Stimulated activated CD4-positive, alpha-beta T cell treated with anti-CD3 and anti-CD28 coated beads, Interleukin-15, amount 100 ng/mL, for 1 hour (primary cell): ENCODE measurements at places on chromosomes 1 and 21.

DNA sequence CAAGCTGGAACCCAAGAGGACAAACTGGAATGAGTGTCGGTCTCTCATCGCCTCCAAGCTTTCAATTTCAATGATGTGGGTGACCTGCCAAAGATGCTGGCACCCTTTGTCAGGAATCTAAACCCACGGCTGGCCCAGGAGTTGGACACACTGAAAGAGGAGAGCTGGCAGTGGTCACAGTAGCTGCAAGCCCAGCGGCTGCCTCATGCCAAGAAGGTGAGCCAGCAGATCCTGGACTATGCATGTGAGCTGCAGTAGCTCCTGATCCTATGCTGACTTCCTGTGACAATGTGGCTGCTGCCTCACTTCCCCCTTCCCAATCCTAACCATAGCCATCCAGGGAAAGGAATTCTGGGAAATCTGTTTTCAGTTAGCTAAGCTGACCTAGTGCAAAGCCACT lies 117.0 kb upstream of the VAV3 start:
- no peak for DNase-seq

DNA sequence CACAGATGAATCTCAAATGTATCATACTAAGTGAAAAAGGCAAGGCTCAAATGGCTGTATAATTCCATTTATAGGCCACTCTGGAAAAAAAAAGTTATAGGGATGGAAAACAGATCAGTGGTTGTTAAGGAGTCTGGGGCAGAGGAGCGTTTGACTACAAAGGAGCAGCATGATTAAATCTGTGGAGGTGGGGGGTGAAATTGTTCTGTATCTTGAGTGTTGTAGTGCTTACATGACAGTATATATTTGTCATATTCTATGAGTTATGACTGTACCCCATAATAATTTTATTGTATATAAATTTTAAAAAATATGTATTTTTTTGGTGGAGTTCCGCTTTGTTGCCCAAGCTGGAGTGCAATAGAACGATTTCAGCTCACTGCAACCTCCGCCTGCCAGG lies 10.3 kb downstream of the TAF12 start:
- DNase-seq: no peak

GRCh38 chr1:201346337-201346939 lies 31.0 kb downstream of the TNNT2 start:
- DNase-seq: no peak

- DNase-seq: no peak
Measured at GRCh38 chr1:108897865-108898720, 21.3 kb downstream of the GPSM2 start.

- no peak for DNase-seq
Measured at GRCh38 chr1:95048317-95048716, 24.4 kb downstream of the ALG14 start.

- no peak for DNase-seq
Measured at GRCh38 chr1:90291431-90292216, 296.7 kb downstream of the ZNF326 start.

DNA sequence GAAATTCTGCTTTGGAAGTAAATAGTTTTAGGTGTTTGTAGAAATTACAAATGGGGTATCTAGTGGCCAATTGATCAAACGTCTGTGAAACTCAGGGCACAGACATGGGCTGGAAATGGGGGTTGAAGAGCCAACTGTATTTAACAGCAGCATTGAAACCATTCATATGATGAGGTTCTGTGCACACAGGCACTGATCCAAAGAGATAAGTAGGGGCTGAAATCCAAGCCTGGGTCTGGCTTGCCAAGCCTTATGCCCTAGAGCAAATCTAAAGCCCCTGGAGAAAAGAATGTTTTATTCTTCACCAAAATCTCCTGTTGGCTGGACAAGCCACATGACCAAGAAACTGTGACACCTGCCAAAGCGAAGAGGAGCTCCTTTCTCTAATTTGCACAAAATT lies 67.6 kb upstream of the ST6GALNAC5 start:
- no peak for DNase-seq

GRCh38 chr1:8472668-8473067 lies 154.8 kb downstream of the SLC45A1 start:
- no peak for DNase-seq

GRCh38 chr1:211132721-211133392 lies 1.1 kb downstream of the KCNH1 start:
- no peak for DNase-seq

- DNase-seq: no peak
Measured at GRCh38 chr1:247131236-247131635, 27.1 kb upstream of the ZNF669 start.

DNA sequence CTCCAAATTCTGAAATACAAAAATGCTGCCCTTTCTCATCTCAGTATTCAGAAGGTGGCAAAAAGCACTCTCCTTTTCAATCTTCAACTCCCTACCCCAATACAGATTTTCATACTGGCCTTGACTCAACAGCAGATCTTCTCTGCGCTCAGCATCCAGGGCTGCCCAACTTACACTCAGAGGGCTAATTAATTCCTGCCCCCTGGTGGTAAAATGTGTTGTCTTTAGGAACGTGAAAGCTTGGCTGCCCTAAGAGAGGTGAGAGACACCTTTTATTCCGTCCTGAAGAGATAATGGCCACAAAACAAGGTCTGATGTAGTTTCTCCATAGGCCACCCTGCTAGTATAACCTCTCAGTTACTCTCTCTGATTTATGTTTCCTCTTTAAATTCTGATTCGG lies 25.0 kb downstream of the KRTAP24-1 start:
- no peak for DNase-seq

- no peak for DNase-seq
Measured at GRCh38 chr1:29232387-29232786, 1.7 kb upstream of the MECR start.

DNA sequence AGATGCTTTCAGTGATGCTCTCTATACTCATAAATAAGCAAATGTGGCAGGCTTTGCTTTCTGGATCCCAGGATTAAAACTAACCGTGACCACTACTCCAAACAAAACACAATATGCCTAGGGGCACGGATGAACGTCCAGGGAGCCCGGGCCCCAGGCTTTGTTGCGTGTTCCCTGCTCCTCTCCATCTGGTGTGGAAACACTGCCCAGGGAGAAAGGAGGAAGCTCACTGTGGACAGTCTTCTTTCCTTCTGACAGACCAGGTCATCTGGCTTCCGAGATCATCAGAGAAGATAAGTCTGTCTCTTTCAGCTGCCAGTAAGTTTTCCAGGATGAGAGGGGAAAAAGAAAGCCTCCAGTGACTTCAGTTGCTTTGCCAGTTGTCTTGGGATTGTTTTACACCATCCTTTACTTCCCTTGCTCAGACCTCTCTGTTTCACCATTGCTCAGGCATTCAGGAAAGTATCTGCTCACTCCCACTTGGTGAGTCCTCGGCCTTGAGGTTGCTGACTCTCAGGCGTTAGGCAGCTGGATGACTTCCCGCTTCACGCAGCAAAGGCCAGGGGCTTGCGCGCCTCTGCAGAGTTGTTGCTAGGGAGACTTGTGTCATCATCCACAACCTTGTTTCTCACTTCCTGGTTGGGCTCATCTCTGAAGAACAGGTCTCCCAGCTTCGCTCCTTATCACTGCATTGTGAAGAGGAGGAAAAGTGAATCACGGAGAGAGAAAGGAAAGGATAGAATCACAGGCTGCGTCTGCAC lies 20.6 kb upstream of the PGD start:
- no peak for DNase-seq

GRCh38 chr1:159923203-159924024 lies 1.9 kb downstream of the TAGLN2 start:
- DNase-seq: peak; percentile 76

- no peak for DNase-seq
Measured at GRCh38 chr1:222653178-222653827, 35.4 kb downstream of the MIA3 start.
